ENCODE measurements at places on chromosomes 4 and X.

GRCh38 chr4:113960684-113961321, 18.6 kb downstream of the ARSJ start:
- no peak for DNase-seq

DNA sequence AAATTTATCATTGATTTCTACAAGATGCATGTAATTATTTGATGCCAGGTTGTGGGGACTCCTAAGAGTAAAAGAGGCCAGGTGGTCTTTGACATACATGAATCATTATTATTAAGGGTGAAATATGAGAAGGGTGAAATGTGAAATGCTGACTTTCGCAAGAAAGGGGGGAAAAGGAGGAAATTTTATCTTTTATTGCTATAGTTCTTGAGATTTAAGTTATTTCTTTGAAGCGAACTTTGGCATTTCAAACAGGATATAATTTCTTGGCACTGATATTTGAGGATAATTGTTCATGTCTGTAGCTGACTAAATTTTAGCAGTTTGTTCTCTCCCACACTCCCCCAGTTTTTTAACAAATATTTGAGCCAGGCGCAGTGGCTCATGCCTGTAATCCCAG, 80.1 kb downstream of the TMEM131L start:
- DNase-seq = no peak

DNA sequence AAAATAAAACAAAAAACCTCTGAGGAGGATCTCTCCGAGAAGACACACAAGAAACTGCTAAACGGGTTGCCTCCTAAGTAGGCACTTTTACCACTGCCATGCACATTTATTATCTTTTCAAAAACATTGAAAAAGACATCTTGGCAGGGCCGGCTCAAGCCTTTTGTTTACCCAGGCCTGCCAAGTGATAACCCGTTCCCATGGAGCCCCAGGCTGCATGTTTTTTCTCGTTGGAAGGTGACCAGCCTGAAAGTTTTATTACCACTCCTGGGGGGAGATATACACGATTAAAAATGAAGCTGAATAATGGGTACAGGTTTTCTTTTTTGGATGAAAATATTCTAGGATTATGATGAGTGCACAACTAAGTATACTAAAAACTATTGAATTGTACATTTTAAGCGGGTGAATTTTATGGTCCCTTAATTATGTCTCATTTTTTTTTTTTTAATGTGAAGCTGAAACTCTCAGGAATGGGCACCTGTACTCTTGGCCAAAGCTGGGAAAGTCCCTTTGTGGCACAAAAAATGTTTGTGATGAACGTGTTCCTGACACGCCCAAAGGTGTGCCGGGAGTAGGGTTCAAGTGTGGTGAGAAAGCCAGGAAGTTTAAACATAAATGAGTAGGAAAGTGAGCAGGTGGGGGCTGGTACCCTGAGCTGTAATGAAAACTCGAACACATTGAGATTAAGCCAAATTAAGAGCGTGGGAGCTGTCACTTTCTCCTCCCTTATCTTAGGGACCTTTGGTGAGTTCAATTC, 1.5 kb upstream of the MAP7D2 start:
- no peak for DNase-seq

DNA sequence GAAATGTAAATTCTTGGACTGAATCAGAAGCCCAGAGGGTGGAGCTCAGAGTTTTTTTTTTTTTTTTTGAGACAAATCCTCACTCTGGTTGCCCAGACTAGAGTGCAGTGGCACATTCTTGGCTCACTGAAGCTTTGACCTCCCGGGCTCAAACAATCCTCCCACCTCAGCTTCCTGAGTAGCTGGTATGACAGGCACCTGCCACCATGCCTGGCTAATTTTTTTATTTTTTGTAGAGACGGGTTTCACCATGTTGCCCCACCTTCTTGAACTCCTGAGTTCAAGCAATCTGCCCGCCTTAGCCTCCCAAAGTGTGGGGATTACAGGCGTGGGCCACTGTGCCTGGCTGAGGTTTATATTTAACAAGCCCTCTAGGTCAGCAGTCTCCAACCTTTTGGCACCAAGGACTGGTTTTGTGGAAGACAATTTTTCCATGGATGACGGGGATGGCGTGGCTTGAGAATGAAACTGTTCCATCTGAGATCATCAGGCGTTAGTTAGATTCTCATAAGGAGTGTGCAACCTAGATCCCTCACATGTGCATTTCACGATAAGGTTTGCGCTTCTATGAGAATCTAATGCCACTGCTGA, 76.7 kb downstream of the FHIP1A start:
- DNase-seq = no peak

GRCh38 chr4:177016541-177017141, 223.9 kb upstream of the VEGFC start:
- DNase-seq = no peak

Measured in NCI-H82 (cell line).